Nucleus accumbens (tissue), 56 donors: ENCODE measurements at places on chromosomes 1 and 21.

- no peak for DNase-seq
Measured at GRCh38 chr1:31689854-31690253, 14.0 kb downstream of the COL16A1 start.

DNA sequence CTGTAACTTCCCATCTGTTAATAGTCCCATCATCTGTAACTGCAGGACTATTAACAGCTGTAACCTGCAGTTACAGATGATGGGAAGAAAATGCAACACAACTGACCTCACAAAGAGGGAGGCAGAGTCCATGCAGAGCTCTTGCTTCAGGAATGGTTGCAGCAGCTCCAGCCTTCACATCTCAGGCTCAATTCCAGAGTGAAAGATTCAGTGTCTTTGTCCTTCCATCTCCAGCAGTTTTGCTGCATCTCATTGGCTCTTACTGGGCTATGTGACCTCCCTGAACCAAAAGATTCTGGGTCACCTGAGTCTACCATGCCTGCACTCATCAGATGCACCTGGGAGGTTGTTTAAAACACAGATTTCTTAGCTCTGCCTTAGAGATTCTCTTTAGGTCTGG lies 686.7 kb downstream of the MATN1 start:
- no peak for DNase-seq

DNA sequence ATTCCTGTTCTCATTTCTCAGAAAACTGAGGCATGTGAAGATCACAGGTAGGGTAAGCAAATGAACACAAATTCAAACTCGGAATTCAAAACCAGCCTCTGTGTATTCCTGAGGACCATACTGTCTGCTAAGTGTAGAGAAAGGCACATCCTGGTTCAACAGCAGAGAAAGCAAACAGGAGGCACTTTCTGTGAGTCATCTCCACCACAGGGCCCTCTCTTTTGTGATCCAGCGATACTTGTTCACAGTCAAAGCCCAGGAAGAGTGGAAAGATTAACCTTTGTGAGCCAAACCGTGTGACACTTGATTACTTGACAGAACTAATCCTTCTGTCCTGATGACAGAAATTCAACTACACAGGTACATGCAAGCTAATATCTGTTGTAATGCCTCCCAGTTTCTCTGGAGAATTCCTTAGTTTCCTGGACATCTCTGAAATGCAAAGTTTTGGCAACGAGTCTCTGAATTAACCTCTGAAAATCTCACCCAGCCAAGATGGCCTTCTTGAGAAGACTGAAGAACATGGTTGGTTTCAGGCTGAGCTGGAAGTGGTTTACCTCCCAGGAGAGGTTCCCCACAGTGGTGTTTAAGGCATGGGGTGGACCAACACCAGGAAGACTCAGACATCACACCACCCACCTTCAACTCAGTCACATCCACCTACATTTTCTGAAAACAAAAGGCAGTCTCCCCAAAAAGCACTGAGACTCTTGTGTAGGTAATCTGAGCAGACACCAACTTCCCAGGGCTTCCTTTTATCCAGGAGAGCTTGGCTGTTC lies 98.2 kb upstream of the ERG start:
- DNase-seq: no peak

- no peak for DNase-seq
Measured at GRCh38 chr21:38834725-38835124, 29.0 kb downstream of the ETS2 start.

GRCh38 chr1:150764617-150765101 lies 919 bp downstream of the CTSS start:
- no peak for DNase-seq

DNA sequence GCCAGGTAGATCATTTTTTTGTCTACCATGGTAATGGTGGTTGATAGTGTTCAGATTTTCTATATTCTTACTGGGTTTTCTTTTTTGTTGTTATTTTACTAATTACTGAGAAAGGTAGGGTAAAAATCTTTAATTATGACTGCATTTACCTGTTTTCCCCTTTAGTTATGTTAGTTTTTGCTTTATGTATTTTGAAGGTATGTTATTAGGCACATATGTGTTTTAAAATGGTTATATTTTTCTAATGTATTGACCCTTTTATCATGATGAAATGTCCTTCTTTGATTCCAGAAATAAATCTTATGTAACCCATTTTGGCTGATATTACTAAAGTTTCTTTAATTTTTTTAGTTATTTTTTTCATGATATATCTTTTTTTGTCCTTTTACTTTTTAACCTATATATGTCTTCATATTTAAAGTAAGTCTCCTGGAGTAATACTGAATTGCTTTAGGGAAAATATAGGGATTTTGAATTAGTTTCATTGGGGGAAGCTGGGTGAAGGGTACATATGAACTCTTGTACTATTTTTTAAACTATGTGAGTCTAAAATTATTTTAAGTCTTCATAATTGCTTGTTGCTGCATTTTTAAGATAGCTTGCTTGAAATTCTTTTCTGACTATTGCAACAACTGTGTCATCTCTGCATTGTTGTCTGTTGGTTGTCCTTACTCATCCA lies 22.4 kb downstream of the SLC35A3 start:
- DNase-seq: no peak

GRCh38 chr1:39735731-39736130 lies 3.0 kb upstream of the PPIE start:
- no peak for DNase-seq

GRCh38 chr1:33190701-33191100 lies 8.9 kb upstream of the TRIM62 start:
- no peak for DNase-seq
